ENCODE measurements at places on chromosomes 7 and 10.

DNA sequence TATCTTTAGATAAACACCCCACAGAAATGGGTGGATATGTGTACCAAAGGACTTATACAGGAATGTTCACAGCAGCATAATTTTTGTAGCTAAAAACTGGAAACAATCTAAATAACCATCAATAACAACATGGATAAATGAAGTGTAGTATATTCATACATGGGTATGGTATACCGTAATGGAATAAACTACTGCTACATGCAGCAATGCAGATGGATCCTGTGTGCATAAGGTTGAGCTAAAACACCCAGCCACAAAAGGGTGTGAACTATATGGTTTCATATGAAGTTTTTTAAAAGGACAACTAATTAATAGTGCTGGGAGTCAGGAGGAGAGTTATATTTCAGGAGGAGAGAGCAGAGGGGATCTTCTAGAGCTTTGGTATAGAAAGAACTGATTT is 389.6 kb downstream of the GFRA1 start:
- no peak for DNase-seq

GRCh38 chr7:11130601-11131000 is 156.9 kb downstream of the PHF14 start:
- no peak for DNase-seq

- DNase-seq = no peak
Measured at GRCh38 chr7:30705008-30705407, 22.8 kb upstream of the CRHR2 start.

DNA sequence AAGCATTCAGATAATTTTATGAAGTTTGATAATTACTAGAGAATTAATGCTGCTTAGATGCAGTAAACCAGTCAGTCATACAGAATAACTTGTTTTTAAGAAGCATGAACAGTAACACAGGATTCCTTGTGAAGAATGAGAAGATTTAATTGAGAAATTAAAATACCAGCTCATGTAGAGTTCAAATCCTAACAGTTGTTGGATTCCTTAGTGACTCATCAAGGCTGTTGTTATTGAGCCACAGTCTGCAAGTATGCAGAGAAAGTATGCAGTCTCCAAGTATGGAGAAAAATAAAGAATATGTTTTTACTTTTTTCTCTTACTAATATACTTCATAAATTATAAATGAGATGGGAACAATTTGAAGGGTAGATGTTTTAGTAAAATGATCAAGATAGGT is 30.2 kb upstream of the CYP26C1 start:
- DNase-seq = no peak

GRCh38 chr7:74018246-74018895 is 9.6 kb upstream of the ELN start:
- no peak for DNase-seq

GRCh38 chr10:91677911-91678310 is 45.0 kb upstream of the PPP1R3C start:
- DNase-seq = no peak

DNA sequence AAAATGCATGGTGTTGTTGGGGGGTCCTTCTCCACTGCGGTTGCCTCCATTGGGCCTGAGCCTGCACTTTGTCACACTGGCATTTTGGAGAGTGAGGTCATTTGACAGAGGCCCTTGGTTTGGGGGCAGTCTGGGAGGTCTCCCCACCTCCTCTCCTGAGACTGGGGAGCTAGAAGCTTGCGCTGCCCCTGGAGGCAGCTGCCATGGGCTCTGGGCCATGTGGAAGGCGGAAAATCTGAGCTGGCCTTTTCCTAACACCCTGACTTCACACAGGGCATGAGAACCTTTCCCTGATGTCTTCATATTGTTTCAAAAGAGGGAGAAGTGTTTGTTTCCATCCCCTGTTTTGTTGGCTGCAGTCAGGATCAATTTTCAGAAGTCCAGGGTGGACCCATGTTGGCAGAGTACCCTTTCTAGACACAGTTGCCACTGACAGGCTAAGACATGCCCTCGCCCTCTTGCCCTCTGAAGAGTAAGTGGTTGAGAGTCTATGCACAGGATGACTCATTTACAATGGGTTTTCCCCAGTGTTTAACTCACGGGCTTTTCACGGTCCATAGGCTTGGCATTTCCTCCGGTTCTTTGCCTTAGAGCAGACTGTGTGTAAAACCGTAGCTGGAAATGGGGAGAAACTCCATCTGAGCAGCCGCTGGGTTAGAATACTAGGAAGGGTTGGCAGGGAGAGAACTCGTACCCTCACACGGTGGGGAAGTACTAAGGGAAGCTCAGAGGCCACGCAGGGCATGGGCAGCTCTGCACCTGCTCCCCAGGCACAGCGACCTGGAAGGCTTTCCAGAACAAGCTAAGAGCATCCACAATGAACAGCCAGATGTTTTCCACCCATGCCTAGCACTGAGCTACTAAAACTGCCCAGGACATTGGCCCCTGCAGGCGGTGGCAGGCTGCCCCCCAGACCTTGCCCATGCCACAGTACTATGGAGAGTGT is 655.0 kb downstream of the SDK1 start:
- peak; percentile 39 for DNase-seq

GRCh38 chr7:116671681-116672595 is at the start of gene MET:
MET (plus strand) TSS chr7:116672196; CDS start chr7:116699085, 26,889 bp downstream.
- DNase-seq = peak; percentile 51

- no peak for DNase-seq
Measured at GRCh38 chr10:104648421-104648820, 7.3 kb downstream of the SORCS3 start.

DNA sequence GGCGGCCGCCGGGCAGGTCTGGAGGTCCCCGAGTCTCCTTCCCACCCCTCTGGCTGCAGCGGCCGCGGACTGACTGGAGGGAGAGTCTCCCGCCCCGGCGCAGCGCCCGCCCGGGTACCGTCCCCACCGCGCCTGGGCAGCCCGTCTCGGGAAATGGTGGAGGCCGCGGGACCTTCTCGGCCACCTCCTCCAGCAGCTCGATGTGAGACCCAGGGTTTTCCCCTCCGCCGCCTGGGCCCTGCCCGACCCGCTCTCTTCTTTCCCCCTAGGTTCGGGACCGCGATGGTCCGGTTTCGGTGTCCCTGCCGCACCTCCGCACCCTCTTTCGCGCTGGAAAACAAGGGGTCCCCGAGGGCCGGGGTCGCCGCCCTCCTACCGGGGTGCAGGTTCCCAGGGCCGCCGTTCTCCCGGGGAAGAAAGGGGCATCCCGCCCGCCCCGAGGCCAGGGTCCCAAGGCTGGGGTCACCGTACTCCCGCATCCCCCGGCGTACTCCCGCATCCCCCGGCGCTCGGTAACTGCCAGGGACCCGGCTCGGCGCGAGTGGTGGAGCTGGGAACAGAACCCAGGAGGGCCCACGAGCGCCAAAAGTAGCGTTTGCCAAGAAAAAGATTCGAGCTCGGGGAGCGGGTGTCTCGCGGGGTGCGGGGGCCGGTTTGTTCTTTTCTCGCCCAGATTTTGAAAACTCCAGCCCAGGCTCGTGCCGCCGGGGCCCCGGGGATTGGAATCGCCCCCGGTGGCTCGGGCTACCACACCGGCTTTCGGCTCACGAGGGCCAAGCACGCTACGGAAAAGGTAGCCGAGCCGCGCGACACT is 3.4 kb downstream of the TNRC18 start:
- DNase-seq = no peak

- no peak for DNase-seq
Measured at GRCh38 chr10:102410429-102411073, 8.0 kb downstream of the PSD start.

DNA sequence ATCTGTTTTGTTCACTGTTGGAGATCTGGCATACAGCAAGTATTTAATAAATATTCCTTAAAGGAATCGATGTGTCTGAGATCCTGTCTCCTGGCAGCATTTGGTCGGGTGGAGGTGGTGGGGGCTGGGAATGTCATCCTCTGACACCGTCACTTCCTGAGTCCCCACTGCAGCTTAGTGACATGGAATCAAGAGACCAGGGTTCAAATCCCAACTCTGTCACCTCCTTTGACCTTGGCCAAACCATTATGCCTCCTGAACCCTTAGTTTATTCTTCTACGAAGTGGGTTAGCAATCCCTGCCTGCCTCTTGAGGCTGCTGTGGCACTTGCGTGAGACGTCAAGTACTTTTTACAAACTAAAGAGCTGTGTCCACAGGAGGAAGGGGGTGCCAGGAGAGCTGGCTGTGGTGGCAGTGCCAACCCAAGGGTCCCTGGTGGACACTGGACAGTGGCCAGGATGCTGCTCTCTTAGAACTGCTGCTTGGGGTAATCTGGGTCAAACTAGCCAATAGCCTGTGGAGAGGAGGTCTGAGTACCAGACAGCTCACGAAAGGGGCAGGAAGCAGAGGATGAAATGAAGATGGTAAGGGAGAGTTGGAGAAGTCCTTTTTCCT is 8.0 kb upstream of the ZMIZ1 start:
- DNase-seq = no peak

DNA sequence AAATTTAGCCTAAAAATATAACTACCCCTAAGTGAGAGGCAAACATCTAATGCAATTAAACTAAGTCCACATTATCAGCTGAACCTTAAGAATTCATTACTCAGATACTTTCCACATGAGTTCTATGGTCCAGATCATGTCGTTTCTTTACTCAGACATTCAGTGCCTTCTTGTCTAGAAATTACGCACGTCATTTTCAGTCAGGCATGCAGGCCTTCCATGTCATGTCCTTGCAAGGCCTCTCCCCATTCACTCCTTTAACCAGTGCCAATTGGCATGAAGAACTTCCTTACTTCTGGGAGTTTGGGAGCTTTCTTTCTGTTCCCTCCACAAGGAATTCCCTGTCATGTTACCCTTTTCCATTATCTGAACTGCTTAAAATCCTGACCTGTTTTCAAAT is 118.8 kb downstream of the NRP1 start:
- no peak for DNase-seq

DNA sequence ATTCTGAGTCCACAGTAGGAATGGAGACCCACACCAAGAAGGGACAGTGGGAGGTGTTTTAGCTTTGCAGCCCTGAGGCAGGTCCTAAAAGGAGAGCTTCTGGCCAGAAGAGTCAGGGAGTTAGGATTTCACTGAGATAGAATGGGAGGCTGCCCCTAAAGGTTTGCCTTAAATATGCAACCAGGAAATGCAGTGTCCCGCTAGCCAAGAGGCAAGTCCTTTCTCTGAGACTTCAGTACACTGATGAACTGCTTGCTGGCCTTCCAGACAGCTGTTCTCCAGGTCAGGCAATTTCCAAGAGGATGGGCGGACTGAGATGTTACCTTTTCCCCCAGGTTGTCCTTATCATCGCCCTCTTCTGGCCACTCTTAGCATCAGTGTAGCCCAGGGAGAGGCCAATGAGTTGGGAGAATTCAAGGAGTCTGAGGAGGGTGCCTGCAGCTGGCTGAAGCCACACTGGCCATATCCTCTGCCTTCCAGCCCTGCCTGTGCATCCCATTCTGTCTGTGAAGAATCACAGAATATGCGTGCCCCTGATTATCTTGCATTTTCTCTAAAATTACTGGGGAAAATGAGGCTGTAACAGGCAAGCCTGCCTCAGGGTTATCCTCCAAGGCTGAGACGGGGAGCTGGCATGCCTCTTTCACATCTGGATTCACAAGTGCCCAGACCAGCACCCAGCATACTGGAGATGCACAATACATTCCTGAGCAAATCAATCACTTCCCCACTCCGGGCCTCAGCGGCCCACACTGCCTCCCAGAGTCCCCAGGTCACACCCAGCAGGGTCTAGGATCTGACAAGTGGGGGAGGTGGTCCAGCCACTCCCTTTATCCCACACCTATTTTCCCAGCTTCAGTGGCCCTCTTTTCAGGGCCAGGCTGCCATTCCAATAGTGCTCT is 2.4 kb downstream of the TLL2 start:
- peak; percentile 67 for DNase-seq

- DNase-seq = no peak
Measured at GRCh38 chr10:43689955-43690771, 41.5 kb upstream of the ZNF32 start.

GRCh38 chr7:41921453-41921981 is 218.6 kb upstream of the INHBA start:
- no peak for DNase-seq

DNA sequence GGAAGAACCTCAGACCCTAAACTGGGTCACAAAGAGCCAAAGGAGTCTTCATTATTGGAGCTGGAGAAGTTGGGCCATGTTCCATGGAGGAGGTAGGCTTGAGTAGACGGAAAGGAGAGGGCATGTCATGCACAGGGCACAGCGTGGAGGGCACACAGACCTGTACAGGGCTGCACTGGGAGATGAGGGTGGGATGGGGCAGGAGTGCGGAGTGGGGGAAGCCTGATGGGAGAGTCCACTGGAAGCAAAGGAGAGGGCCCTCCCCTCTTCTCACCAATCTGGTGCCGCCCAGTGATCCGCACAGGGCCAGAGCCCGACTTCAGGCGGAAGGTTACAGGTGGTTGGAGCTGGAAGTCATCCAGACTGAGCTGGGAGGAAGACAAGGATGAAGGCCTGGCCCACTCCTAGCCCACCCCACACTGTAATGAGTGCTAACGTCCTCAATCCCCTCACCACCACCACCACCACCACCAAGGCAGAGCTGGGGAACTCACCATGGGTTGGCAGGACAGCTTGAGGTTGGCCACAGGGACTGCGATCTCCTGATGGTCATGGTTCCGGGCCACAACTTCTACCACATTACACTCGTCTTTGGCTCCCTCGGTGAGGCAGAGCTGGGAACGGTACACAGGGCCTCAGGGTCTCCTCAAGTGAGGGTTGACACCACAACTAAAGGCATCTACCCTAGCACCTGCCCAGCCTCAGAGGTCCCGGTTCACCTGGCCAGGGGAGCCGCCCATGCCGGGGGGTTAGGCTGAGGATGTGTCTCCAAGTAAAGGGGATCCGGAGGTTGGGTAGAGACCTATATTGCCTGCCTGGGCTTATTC is 1.0 kb downstream of the NPM3 start:
- DNase-seq = no peak

GRCh38 chr7:140559410-140559809 is 80.1 kb upstream of the MKRN1 start:
- DNase-seq = no peak

DNA sequence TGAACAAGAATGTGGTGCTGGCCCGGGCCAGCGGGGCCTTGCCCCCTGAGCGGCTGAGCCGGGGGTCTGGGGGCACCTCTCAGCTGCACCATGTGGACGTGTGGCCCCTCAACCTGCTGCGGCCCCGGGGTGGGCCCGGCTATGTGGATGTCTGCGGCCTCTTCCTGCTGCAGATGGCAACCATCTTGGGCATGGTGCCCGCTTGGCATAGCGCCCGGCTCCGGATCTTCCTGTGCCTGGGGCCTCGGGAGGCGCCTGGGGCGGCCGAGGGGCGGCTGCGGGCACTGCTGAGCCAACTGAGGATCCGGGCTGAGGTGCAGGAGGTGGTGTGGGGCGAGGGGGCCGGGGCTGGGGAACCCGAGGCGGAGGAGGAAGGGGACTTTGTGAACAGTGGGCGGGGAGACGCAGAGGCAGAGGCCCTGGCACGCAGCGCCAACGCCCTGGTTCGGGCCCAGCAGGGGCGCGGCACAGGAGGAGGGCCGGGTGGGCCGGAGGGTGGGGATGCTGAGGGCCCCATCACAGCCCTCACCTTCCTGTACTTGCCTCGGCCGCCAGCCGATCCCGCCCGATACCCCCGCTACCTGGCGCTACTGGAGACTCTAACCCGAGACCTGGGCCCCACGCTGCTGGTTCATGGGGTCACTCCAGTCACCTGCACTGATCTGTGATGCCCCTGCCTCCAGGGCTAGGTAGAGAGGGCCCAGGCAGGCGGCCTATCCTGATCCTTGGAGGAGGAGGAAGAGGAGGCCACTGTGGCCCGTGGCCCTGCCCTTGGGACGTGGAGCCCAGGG is 1.1 kb upstream of the TRIP6 start:
- DNase-seq = no peak
